ENCODE measurements at places on chromosomes 3 and 15.
A peak's percentile ranks its signal among the peaks of the same experiment; 100 is the strongest.

- no peak for DNase-seq
These were observed 31.9 kb downstream of the AGTR1 start for GRCh38 chr3:148729476-148730055.

GRCh38 chr3:127768346-127769008 lies 53.8 kb downstream of the MGLL start:
- DNase-seq: no peak

DNA sequence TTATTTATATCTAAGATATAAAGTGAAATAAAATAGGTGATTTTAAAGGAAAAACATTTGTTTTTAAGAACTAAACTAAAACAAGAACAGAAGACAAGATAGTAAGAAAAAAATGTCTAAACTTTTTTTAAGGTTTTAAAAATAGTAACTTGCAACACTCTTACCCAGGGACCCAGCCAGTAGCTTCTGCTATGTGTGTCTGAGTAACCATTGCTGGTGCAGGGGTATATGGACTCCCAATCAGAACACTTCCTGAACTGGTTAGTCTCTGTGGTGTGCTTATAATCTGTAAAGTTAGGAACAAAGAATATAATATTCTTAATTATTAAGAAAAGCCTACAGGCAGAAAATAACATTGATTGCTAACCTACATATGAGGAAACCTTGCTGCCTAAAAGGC lies 118.4 kb downstream of the ATP1B3 start:
- DNase-seq: no peak

DNA sequence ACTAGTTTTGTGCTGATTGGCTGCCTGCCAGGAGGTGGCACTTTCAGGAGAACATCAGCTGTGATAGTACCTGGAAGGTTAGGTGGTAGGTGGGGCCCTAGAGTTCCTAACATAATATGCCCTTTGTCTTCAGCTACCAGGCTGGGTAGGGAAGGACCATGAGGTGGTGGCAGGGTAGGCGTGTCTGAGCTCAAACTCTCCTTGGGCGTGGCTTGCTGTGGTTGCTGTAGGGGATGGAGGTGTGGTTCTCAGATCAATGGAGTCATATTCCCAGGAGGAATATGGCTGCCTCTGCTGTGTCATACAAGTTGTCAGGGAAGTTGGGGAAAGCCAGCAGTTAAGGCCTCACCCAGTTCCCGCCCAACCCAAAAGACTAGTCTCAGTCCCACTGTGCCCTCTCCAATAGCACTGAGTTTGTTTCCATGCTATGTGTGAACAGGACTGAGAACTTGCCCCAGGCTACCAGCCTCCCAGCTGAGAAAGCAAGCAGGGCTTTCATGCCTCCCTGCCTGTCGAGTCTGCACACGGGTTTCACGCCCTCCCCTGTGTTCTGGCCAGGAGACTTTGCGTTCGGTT lies 107.7 kb downstream of the CHCHD4 start:
- no peak for DNase-seq

- no peak for DNase-seq
These were observed 41.8 kb upstream of the LRTM1 start for GRCh38 chr3:54969652-54970051.

DNA sequence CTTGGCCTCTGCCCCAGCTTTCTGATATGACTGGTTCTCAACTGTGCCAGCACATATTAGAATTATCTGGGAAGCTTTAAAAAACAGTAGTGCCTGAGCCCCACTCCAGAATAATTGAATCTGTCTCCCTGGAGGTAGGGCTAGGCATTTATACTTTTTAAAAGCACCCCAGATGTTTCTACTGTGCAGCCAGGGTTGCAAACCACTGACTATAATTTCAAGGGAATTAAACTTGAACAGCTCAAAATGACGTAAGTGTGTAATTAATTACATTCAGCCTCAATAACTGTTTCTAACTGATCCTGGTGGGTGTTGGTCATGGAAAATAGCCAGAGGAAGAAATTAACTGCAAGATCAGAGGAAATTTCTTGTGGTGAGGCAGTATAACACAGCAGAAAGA lies 4.4 kb upstream of the IRAK2 start:
- DNase-seq: no peak

GRCh38 chr3:27943106-27943505 lies 221.0 kb upstream of the EOMES start:
- DNase-seq: no peak

DNA sequence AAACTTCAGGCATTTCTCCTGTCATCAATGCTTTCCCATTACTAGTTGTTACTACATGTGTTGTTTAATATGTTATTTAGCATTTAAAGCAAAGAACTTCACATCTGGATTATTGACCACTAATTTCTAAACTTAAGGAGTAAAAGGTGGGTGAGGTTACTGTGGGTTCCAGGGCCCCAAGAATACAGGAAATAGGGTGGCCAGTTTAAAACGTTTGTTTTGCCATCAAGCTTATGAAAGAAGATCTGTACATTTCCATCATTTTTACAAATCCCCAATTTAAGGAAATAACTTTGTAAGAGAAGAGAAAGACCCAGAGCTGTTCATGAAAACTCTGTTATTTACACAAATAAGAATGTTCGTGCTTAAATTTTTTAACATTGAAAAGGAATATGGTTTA lies 54.5 kb upstream of the ACKR4 start:
- no peak for DNase-seq

DNA sequence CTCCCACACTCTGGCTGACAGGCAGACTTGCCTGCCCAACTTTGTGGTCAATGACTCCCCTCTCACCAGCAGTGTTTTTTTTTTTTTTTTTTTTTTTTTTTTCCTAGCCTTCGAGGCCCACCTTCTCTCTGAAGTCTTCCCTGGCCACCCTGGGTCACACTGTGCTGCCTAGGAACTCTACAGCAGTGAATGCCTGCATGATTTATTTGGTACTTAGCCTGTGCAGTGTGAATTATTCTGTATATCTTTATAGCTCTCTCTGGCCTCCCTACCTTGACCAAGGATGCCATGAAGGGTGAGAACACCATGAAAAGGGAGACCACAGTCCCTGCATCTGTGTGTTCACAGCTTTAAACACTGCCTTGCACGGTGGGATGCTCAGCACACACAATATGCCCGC lies 141.6 kb downstream of the CLSTN2 start:
- DNase-seq: no peak

- DNase-seq: no peak
These were observed 267.2 kb downstream of the FAM43A start for GRCh38 chr3:194952841-194953241.

- DNase-seq: no peak
These were observed 148.1 kb upstream of the PEX5L start for GRCh38 chr3:180184816-180185215.

GRCh38 chr3:73716418-73716817 lies 91.7 kb upstream of the PDZRN3 start:
- no peak for DNase-seq

GRCh38 chr15:83854950-83855707 lies 201.2 kb downstream of the ADAMTSL3 start:
- no peak for DNase-seq

GRCh38 chr15:59997070-59997701 lies 6.9 kb upstream of the FOXB1 start:
- peak; percentile 37 for DNase-seq

DNA sequence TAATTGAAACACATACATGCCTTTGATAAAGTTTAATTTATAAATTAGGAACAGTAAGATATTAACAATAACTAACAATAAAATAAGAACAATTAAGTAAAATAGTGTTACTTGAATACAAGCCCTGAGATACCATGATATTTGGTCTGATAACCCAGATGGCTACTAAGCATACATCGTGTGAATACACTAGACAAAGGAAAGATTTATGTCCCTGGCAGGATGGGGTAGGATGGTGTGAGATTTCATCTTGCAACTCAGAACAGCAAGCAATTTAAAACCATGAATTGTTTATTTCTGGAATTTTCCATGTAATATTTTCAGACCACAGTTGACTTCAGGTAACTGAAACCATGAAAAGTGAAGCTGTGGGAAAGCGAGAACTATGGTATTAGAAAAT lies 169.5 kb downstream of the DIPK2A start:
- no peak for DNase-seq

DNA sequence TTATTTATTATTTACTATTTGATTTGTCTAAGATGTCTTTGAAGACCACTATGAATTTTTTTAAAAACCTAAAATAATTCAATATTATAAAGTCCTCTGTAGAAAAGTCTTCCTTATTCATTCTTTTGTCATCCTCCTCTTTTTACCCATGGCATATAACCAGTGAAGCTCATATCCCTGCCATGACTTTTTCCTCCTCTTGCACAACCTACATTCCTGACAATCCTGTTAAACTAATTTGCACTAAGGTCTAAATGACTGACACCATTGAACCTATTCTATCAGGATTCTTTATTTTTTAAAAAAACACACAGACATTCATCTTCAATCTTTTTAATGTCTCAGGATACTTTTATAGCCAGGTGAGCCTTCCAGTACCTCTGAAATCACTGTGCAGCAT lies 159.9 kb upstream of the SLC2A2 start:
- no peak for DNase-seq

Measured in NCI-H1092 (cell line).